ENCODE measurements at places on chromosomes 3 and 15. TPM values are rescaled to one million over a fixed set of nuclear protein-coding genes. Genes with fewer than 3 reads are reported as not detected.

Gene NSMCE3
- 7.3 TPM for total RNA-seq

Gene STRA6
- total RNA-seq, result 0.79 TPM

Gene PCBP4
- 38.5 TPM for total RNA-seq

Gene CLDN18
- total RNA-seq, result not detected

Gene THAP10
- 1.5 TPM for total RNA-seq

Gene RCCD1
- total RNA-seq, result 5.8 TPM

Gene ZNF639
- total RNA-seq, result 19.5 TPM

Gene AADACL2
- not detected for total RNA-seq

Gene PROS1
- 17.9 TPM for total RNA-seq

Gene CNTN6
- not detected for total RNA-seq

Gene MCF2L2
- total RNA-seq, result 0.09 TPM

Gene TRPM7
- total RNA-seq, result 54.5 TPM

Gene GP9
- not detected for total RNA-seq

Gene GOLGA8R
- 2.7 TPM for total RNA-seq

Gene PIERCE2
- 0.60 TPM for total RNA-seq

Gene PDZRN3
- 33.9 TPM for total RNA-seq

Gene TWF2
- 87.5 TPM for total RNA-seq

Gene GOLGA8N
- total RNA-seq, result 4.3 TPM

Gene DCLK3
- under 0.01 TPM for total RNA-seq

Gene ANKUB1
- not detected for total RNA-seq

Gene CFAP92
- under 0.01 TPM for total RNA-seq

Gene ASB14
- total RNA-seq, result 0.17 TPM

Gene SETD2
- 23.8 TPM for total RNA-seq

Gene CELSR3
- 1.1 TPM for total RNA-seq

Gene SH2D7
- not detected for total RNA-seq

Gene FGF7
- 393 TPM for total RNA-seq

Gene BRPF1
- total RNA-seq, result 10.1 TPM

Gene SYNM
- total RNA-seq, result 2.2 TPM

Gene GJD2
- not detected for total RNA-seq

Gene ACVR2B
- 1.7 TPM for total RNA-seq

Gene WDR72
- total RNA-seq, result not detected

Gene CEMIP
- 27.4 TPM for total RNA-seq

Gene SAMD7
- not detected for total RNA-seq

Gene TXNRD3
- 14.7 TPM for total RNA-seq

Measured in bronchial smooth muscle cell (primary cell).